ENCODE measurements at places on chromosomes 2 and 18. TPM values are rescaled to one million over a fixed set of nuclear protein-coding genes. Genes with fewer than 3 reads are reported as not detected.

- no peak for DNase-seq
- no peaks in the 10 kb centered on the region for H3K4me1 ChIP-seq
- no peak overlapping the region for H3K4me3 ChIP-seq
- H3K36me3 ChIP-seq = no peaks in the 10 kb centered on the region
- no peak overlapping the region for H3K27ac ChIP-seq
These were observed 6.7 kb upstream of the COMMD1 start for GRCh38 chr2:61898810-61899209.

Gene SPATA3
- not detected for total RNA-seq

DNA sequence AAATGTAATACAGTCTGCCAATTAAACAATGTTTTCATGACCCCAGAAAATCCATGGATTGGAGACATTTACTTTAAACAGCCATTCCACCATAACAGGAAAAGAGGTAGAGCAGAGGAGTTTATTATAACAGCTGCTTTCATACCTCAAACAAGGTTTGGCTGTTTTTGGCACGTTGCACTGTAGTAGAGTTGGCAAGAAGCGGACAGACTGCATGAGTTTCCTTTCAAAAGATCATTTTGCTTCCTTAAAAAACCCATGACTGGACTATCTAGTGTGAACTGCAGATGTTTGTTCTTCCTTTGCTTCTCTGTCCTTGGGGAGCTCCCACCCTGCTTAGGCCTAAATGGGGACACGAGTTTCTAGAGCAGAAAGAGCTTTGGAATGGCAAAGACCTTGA, 108.5 kb upstream of the THOC1 start:
- no peak overlapping the region for H3K4me3 ChIP-seq
- peak overlapping the region; percentile 60 for H3K27ac ChIP-seq
- H3K36me3 ChIP-seq = no peaks in the 10 kb centered on the region
- no peaks in the 10 kb centered on the region for H3K27me3 ChIP-seq
- peaks cover 61% of the 10 kb centered on the region for H3K4me1 ChIP-seq

Gene DYSF
- 51.6 TPM for total RNA-seq

- DNase-seq = no peak
- H3K27me3 ChIP-seq = no peaks in the 10 kb centered on the region
- H3K4me1 ChIP-seq = peaks cover 4% of the 10 kb centered on the region
- no peak overlapping the region for H3K27ac ChIP-seq
- H3K36me3 ChIP-seq = no peaks in the 10 kb centered on the region
These were observed 151.1 kb downstream of the PRKCE start for GRCh38 chr2:45802499-45803138.

GRCh38 chr2:221671515-221671914, 99.4 kb upstream of the EPHA4 start:
- no peak for DNase-seq
- no peak overlapping the region for H3K4me3 ChIP-seq
- H3K27me3 ChIP-seq = no peaks in the 10 kb centered on the region
- H3K27ac ChIP-seq = no peak overlapping the region

GRCh38 chr18:27771571-27771970, 405.4 kb downstream of the CDH2 start:
- H3K36me3 ChIP-seq = no peaks in the 10 kb centered on the region
- no peaks in the 10 kb centered on the region for H3K27me3 ChIP-seq
- no peaks in the 10 kb centered on the region for H3K4me1 ChIP-seq
- H3K27ac ChIP-seq = no peak overlapping the region
- DNase-seq = no peak

- DNase-seq = peak; percentile 80
- H3K4me1 ChIP-seq = peaks cover 2% of the 10 kb centered on the region
- H3K4me3 ChIP-seq = no peak overlapping the region
These were observed 104.2 kb downstream of the TPGS2 start for GRCh38 chr18:36724591-36725001.

GRCh38 chr2:216385478-216385877, 13.2 kb upstream of the MARCHF4 start:
- H3K36me3 ChIP-seq = no peaks in the 10 kb centered on the region
- H3K27ac ChIP-seq = no peak overlapping the region
- no peak overlapping the region for H3K4me3 ChIP-seq
- no peaks in the 10 kb centered on the region for H3K27me3 ChIP-seq
- no peaks in the 10 kb centered on the region for H3K4me1 ChIP-seq

DNA sequence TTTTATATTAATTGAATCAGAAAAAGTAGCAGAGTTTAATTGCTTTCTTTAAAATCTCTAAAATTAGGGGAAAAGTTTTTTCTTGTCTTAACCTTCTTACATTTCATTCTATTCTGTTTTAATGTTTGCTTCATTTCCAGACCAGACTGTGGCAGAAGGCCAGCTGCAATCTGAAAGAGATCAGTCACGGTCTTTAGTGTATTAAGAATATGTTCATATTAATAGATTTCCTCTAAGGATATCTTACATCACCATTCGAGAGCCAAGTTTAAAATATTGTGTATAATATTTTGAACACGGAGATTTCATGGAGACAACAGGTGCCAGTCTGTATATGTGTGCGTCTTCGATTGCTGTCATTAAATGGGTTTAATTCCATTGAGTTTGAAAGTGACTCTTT, 230.9 kb upstream of the ZSWIM2 start:
- H3K36me3 ChIP-seq = no peaks in the 10 kb centered on the region
- no peak overlapping the region for H3K4me3 ChIP-seq
- H3K27me3 ChIP-seq = no peaks in the 10 kb centered on the region
- peak; percentile 83 for DNase-seq

DNA sequence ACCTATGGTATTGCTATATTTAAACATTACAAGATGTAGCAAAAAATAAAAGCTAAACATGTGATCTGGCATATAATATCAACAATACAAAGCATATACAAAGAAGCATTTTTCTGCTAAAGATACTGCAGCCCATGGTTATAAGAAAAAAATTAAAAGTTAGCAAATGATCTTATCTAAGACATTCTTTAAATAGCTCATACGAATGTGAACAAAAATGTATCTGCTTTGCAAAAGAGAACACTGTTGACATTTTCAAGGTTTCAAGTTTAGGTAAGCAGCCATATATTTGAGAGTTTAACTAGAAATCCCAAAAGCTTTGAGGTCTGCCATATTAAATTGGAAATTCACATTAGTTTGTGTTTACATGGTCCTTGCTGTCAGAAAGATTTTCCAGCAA, 301.0 kb upstream of the SLC39A10 start:
- H3K27me3 ChIP-seq = no peaks in the 10 kb centered on the region
- H3K4me1 ChIP-seq = no peaks in the 10 kb centered on the region
- H3K4me3 ChIP-seq = no peak overlapping the region
- no peaks in the 10 kb centered on the region for H3K36me3 ChIP-seq
- no peak for DNase-seq
- H3K27ac ChIP-seq = no peak overlapping the region

GRCh38 chr2:14126846-14127245, 505.7 kb upstream of the LRATD1 start:
- no peaks in the 10 kb centered on the region for H3K27me3 ChIP-seq
- H3K4me1 ChIP-seq = no peaks in the 10 kb centered on the region
- no peak overlapping the region for H3K27ac ChIP-seq
